Stimulated activated CD4-positive, alpha-beta T cell treated with anti-CD3 and anti-CD28 coated beads, TNF-alpha, amount 100 ng/mL, for 4 hours (primary cell): ENCODE measurements at places on chromosomes 1 and 21.

DNA sequence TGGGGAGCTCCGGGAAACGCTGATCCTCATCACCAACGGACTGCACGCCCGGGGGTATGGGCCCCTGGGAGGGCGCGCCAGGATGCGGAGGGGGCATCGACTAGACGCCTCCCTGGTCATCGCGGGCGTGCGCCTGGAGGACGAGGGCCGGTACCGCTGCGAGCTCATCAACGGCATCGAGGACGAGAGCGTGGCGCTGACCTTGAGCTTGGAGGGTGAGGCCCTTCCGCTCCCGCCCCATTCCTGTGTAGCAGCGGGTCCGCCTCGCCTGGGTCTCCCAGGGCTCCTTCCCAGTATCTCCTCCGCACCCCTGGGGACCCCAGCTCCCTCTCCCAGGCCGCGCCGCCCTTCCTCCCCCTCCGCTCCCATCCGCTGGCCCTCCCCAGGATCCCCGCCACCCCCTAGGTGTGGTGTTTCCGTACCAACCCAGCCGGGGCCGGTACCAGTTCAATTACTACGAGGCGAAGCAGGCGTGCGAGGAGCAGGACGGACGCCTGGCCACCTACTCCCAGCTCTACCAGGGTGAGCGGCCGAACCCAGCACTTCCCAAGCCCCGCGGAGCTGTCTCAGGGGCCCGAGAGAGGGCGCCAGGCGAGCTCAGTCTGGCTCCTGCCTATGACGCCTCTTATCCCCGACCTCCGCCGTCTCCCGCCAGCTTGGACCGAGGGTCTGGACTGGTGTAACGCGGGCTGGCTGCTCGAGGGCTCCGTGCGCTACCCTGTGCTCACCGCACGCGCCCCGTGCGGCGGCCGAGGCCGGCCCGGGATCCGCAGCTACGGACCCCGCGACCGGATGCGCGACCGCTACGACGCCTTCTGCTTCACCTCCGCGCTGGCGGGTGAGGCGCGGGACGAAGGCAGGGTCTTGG, 5.0 kb downstream of the HAPLN2 start:
- DNase-seq: no peak

DNA sequence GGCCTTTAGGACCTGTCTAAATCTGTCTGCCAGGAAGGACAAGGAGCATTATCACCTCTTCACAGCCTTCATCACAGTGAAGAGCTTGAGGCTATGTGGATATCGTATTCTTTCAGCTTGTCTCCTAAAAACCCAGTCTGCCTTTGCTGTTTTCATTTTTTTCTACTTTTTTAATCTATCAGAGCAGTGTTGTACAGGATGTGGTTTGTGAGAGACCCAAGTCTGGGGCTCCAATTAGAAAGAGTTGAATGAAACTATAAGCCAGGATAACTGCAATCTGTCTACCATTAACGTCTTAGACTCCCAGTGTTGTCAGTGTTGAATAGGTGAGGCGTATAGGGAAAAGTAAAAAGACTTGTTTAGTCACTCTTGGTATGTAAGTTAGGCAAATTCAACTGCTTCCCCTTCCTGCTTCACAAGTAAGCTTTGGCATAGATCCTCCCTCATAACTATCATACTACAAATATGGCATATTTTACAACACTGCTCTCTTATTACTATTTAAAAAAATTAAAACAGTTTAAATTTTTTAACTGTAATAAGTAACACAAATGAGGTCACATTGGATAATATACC, 1225.8 kb upstream of the PRMT6 start:
- DNase-seq: no peak

GRCh38 chr1:119358636-119359035, 9.9 kb upstream of the HAO2 start:
- DNase-seq: no peak

DNA sequence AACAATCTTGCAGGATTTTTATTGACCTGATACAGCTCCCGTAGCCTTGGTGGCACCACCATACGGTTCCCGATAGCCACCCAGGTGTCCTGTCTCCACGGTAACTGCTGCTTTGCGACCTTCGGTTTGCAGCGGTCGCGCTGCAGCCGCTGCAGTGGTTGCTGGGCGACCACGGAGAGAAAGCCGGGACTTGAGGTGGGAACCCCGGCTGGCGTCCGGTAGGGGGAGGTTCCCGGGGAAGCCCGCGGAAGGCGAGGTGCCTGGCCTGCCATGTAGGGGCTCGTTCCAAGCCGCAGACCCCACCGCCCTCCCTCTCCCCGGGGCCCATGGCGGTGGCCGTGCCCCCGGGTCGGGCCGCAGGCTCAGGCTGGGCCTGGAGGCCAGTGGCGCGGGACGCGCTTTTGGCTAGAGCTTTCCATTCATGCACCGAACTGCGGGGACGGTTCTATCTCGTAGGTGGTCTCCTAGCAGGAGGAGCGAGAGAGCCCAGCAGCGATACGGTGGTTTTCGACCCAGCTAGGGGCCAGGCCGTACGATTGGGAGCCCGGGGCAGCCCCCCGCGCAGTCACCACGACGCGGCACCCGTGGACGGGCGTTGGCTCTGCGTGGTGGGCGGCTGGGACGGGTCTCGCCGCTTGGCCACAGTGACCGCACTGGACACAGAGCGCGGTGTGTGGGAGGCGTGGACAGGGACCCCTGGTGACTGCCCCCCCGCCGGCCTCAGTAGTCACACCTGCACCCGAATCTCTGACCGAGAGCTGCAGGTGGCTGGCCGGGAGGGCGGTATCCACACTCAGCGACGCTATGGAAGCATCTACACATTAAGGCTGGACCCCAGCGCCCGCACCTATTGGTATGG, at the start of gene KLHDC9:
Gene KLHDC9 (plus strand): TSS at position 152 of the 859 bp plus-strand sequence. CDS start 175 bp downstream, at position 327.
- no peak for DNase-seq

GRCh38 chr1:111958851-111959250, 30.6 kb downstream of the KCND3 start:
- no peak for DNase-seq
